Thoracic aorta (tissue), 2 donors: ENCODE measurements at places on chromosomes 13 and 19. TPM values are rescaled to one million over a fixed set of nuclear protein-coding genes. Genes with fewer than 3 reads are reported as not detected.

GRCh38 chr13:45849408-45849807 lies 2.1 kb downstream of the SIAH3 start:
- DNase-seq = no peak

DNA sequence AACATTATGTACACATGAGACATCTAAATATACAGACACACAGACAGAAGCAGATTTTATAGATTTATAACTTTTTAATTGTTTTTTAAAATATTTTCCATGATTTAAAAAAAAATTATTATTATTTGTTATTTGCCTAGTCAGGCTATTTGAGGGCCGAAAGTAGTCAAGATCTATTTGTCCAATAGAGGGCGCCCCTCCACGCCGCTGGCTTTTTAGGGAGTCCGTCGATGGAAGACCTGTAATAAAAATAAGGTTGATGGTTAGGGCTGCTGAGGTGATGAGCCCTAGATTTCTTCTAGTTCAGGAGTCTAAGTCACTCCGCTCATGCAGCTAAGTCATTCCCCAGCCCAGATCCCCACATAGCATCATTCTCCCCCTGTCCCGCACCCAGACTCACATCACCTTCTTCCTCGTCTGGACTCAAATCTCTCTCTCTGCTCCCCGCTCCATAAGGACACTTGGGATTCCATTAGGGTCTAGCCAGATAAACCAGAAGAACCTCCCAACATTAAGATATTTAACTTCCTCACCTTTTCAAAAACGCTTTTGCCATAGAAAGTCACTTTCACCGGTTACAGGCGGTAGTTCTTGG lies 33.9 kb upstream of the CEACAM21 start:
- DNase-seq = no peak

GRCh38 chr19:44260343-44260681 lies 626 bp downstream of the ZNF233 start:
- no peak for DNase-seq

DNA sequence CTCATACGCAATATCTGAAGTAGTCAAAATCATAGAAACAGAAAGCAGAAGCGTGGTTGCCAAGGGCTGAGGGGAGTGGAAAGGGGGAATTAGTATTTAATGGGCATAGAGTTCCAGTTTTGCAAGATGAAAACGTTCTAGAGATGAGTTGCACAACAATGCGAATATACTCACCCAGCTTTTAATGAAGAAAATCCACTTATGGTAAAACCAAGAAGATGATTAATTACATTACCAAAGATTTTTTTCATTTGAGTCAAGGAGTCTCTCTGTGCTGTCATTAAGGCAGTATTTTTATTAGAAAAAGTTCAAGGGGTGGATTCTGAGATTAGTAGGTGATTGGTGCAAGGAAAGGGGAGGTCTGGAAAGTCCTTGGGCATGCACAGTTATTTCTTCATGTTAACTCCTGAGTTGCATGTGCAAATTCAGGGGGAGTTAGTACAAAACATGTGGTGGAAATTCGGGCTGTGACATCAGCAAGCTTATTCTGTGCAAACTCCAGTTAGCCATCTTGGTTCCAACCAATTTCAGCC lies 6.9 kb upstream of the CBY2 start:
- no peak for DNase-seq

- DNase-seq = no peak
Observed at GRCh38 chr13:41916173-41916954, 44.5 kb downstream of the VWA8 start.

GRCh38 chr19:51099047-51099382 lies 9.2 kb downstream of the CTU1 start:
- no peak for DNase-seq

The ADGRE1 gene
- 0.42 TPM for total RNA-seq

DNA sequence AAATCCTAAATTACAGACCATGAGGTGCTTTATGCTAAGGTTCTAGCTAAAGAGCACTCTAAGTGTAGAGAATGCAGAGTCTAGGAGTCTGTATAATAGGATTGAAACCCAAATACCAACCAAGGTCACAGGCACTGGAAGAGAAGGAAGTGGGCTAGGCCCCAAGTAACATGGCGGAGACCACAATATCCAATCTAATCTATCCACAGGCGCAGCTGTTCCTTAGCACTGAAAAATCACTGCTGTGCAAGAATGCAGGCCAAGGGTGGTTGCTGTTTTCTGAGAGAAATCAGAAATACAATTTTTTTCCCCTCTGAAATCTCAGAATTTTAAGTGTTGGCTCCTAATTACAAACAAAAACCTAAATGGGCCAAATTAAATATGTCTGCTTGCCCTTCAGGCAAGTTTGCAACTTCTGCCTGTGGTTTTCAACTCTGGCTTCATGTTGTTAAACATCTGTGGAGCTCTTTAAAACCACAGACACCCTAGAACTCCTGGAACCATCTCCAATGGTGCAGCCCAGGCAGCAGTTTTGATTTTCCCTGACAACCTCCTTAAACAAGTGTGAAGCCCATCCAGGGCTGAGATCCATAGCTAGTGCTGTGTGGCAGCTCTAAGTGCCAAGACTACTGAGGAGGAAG lies 6.1 kb downstream of the RANBP3 start:
- no peak for DNase-seq

DNA sequence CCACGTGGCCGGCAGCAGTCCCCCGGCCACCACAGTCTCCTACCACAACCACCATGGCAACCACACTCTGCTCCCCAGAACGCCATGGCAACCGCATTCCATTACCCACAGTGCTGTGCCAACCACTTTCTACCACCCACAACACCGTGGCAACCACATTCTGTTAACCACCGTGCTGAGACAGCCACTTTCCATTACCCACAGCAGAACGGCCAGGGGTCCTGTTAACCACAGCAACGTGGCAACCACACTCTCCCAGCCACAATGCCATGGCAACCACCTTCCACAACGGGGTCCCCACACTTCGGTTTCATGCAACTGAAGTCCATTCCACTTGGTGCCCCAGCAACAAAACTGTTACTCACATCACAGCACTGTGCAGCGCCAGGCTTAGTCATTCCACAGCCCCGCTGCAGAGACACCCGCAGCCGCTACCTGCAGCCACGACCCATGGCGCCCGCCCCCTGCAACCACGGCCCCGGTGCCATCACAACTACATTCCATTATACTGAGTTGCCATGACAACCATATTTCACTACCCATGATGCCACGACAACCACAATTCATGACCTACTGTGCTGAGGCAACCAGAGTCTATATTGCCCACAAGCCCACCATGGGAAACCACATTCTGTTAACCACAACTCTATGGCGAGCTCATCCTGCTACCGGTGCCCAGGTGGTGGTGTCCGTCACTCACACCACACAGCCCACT lies 10.0 kb downstream of the DPF1 start:
- no peak for DNase-seq

GRCh38 chr19:38264486-38265212 lies at the start of gene SPINT2:
Gene SPINT2 (plus strand): TSS chr19:38264573. CDS start chr19:38264893, 320 bp downstream.
- no peak for DNase-seq

The MEDAG gene
- total RNA-seq = 634 TPM

DNA sequence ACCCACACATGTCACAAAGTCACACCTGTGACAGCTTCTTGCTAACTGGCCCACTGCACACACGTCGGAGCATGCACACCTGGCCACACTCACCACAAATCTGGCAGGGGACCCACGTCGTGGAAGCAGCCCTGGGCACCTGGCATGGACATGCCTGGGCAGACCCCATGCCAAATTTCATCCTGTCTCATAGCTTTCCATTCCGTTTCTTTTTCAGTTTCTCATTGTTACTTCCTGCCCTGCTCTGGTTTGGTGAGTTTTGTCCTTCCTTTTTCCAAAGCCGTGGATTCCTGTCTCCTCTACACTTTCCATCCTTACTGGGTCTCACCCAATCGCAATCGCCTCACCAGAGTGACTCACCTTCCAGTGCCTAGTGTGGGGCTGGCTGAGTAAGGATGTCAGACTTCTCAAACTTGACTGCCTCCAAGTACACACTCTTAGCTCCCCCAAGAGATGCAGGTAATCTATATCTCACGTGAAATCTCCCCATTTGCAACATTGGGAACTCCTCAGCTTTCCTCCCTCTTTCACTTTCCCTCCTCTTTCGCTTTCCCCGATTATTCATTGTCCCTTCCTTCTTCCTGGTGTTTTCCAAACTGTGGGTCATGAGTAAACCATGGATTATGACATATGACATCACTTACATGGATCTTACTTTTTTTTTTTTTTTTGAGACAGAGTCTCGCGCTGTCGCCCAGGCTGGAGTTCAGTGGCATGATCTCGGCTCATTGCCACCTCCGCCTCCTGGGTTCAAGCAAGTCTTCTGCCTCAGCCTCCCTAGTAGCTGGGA lies 1.6 kb upstream of the BBC3 start:
- DNase-seq = no peak

DNA sequence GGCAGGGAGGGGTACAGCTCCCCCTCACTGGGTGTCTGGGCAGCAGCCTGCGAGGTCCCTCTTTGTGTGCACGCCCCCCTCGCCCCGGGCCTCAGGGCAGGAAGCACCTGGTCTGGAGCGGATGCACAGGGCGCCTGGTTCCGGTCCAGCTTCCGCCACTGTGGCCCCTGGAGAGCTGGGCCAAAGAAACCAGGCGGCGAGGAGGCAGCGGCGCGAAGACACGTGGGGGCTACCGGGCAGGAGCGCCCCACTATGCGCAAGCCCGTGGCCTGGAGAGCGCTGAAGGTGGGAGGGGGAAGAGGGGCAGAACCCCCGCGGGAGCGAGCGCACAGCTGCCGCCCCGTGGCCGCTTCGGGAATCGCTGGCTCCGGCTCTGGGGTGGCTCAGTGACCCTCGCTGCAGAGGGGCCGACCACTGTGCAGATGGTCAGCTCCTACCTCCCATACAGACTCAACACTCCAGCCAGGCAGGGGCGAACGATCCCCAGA lies 1.7 kb upstream of the LYL1 start:
- no peak for DNase-seq

DNA sequence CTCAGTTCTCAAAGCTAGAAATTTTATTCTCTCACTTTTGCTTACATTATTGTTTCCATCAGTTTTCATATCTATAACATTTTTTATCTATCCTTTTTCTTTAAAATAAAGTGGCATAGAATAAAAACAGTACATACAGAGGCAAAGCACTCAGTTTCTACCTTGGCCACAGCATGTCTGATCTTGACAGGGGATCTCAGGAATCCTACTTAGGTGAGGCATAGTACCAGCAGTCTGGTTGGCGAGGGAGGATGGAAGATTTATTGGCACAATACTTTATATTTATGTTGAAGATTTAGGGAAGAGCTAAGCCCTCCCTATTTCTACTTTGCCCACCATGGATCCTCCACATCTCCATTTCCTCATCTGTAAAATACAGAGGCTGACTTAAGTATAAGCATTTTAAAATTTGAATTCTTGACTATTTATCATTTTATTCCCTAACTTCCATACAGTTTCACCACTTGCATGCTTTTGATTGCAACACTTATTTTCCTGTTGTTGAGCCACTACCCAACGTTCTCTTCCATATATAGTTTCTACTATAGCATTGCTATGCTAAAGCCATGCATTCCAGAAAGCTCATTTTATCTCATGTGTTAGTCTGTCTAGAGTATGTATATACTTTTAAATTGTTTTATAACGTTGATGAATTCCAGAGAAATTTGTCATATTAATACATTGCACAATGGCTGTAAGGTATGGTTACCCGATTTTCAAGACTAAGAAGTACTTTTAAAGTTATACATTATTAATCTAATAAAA lies 506.7 kb downstream of the KCTD12 start:
- DNase-seq = no peak

- DNase-seq = no peak
Observed at GRCh38 chr13:110118106-110118505, 188.9 kb downstream of the COL4A1 start.

The TMEM205 gene
- 103 TPM for total RNA-seq

DNA sequence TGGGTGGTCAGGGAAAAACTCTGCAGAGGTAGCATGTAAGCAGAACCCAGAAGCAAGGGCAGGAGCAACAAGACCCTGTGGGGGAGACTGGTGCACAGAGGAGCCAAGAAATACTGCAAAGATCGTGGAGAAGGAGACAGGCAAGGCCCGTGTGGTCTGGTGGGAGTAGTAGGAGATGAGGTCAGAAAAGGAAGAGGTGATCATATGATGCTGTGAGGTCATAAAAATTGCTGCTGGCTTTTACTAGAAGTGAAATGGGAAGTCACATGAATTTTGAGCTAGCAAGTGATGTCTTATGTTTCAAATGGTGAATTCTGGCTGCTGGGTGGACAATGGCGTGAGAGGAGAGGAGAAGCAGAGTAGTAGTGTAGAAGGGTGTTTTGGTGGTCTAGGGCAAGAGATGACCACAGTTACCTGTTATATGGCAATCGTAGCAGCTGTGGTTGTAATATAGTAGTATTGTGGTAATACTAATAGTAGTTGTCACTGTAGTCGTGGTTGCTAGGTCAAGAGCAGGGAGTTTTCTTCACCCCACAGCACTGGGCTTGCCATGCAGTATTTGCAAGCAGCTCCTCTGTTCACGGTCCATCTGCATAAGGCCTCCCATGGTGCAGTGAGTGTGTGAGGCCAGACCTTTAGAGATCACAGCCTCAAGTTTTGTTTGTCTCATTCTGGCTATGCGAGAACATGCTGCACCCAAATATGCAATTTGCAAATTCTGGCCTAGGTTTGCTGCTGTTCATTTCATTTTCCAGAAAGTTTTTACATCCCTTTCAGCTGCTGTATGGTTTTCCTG lies 205.0 kb downstream of the TSHZ3 start:
- no peak for DNase-seq

GRCh38 chr13:99103536-99103935 lies 97.1 kb upstream of the UBAC2 start:
- DNase-seq = no peak

- no peak for DNase-seq
Observed at GRCh38 chr19:5156231-5156986, 184.2 kb downstream of the PTPRS start.

The PLK5 gene
- not detected for total RNA-seq

The CAPN12 gene
- 2.1 TPM for total RNA-seq

- no peak for DNase-seq
Observed at GRCh38 chr13:39820606-39821005, 165.1 kb downstream of the COG6 start.

DNA sequence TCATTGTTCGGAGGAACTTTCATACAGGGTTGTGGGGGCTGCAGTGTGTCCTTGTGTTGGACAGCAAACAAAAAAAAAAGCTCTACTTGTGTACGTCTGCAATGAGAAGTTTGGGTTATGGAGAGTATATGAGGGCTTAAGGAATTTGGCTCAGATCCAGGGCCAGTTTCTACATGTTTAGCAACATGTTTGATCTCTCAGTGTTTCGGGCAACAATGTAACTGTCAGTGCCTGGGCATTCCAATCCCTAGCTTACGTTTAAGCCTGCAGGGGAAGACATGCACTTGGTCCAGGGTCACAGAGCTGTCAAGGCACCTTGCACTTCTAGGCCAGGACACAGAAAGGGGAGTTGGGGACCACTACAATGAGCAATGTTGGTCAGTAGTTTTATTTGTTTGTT lies 13.9 kb downstream of the ZNF543 start:
- DNase-seq = no peak

The CBARP gene
- total RNA-seq = 0.27 TPM

DNA sequence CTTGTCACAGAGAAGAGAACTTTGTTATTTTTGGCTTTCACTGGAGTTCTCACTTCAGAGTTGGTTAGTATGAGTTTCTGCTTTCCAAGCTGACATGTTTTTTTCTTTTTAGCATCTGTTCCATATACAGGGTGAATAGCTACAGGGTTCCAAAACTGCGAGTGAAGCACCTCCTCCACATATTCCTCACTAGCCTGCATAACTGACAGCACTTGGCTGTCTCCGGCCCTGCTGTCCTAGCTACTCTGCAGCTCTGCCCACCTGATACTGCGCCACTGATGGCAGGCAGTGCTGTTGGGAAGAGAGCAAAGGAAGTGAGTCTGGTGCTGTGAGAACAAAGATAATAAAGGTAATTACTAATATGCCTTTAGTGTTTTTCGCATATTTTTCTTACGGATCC lies 6.8 kb downstream of the ATP8A2 start:
- no peak for DNase-seq

- no peak for DNase-seq
Observed at GRCh38 chr13:109166804-109167203, 537.4 kb downstream of the MYO16 start.

The SMIM44 gene
- total RNA-seq = not detected
